Epithelial cell of prostate (primary cell): ENCODE measurements at places on chromosomes 7 and 10.

- no peak for DNase-seq
Measured at GRCh38 chr10:98396096-98397063, 18.6 kb downstream of the PYROXD2 start.

GRCh38 chr10:62335326-62335725, 38.8 kb upstream of the ZNF365 start:
- no peak for DNase-seq

- DNase-seq, result no peak
Measured at GRCh38 chr7:77657427-77658224, 38.6 kb upstream of the RSBN1L start.

DNA sequence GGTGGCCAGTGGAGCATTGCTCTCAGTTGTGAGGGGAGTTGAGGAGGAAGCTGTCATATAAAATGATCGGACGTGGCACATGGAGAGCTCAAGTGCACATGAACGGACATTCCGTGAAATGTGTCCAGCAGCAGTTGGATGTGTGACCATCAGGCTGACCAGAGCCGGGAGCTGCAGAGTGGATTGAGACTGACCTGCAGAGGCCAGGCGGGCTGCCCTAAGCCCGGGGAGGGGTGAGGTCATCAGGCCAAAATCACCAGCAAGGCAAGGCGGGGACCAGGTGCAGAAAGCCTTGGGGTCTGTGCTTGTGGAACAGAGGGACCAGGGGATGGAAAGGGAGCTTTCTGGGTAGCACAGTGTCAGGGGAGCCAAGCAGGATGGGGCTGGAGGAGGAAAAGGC, 279.5 kb downstream of the CELF2 start:
- DNase-seq, result no peak

DNA sequence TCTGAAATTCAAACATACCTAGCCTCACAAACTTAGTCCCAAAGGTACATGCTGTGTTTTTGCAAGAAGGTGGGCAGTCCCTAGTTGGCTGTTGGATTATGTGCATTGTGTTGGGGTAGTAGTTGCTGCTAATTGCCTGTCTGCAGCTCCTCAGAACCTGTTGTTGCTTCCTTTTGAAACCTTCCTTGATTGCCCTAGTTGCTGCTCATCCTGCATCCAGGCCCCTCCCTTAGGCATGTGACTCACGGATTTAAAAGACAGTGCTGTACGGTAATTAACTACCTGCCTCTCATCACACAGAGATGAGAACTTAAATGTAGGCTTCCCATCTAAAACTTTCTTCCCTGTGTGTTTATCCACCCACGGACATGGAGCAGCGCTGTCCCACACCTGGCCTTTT, 67.7 kb downstream of the BMPR1A start:
- no peak for DNase-seq

GRCh38 chr10:121500701-121501332, 97.4 kb downstream of the FGFR2 start:
- no peak for DNase-seq

GRCh38 chr10:32922170-32922569, 35.9 kb downstream of the ITGB1 start:
- DNase-seq, result no peak

- DNase-seq, result no peak
Measured at GRCh38 chr10:11608159-11609013, 3.1 kb downstream of the USP6NL start.

- no peak for DNase-seq
Measured at GRCh38 chr10:132478341-132479023, 59.1 kb upstream of the INPP5A start.

DNA sequence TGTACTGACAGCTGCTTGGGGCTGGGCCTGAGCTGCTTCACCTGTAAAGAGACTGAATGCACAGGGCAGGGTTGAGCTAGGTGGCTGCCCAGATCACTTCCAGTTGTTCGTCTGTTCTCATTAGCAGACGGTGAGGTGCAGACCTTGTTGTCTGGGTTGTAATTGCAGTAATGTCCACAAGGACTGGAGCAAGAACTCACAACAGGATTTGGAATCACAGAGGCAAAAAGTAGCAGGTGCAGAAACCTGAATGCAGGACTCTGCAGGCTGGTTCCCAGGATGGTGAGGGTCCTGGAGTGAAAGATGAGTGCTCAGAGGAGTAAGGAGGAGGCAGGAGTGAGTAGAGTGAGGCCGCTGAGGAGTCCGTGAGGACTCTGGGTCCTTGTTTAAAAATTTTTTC, 9.2 kb downstream of the ZSCAN25 start:
- DNase-seq, result no peak

GRCh38 chr10:120432209-120432608, 24.8 kb upstream of the PLPP4 start:
- DNase-seq, result no peak

- DNase-seq, result no peak
Measured at GRCh38 chr10:119248681-119249080, 41.3 kb downstream of the GRK5 start.

GRCh38 chr10:72308320-72308987, 34.7 kb downstream of the DDIT4 start:
- DNase-seq, result no peak

DNA sequence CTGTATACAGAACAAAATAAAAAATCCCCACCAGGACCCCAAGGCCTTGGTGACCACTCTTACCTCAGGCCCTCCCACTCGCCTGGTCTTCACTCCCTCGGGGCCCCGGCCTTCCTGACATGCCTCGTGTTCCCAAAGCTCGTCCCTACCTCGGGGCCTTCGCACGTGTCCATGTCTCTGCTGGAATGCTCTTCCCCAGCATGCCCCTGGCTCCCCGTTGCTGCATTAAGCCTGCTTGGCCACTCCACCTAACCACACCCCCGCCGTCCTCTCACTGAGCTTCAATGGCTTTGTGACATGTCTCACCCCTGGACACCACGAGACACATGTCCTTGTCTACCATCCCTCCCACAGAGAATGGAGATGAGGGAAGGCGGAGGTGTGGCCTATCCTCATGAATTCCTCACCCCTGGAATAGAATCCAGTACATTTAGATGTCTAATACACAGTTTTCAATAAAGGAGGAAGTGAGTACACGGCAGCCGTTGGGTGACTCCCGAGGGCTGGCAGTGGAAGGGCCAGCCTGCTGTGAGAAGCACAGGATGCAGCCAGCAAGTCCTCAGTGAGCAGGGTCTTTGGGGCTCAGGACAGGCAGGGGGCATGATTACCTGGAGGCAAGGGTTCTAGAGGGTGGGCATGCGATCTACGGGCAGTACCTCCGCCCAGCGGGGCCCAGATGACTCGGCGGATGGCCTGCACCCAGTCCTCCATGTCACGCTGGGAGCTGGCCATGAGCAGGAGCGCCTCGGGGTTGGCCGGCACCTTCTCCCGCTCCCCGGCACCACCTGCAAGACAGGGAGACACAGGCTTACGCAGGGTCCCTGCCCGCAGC, 125.7 kb downstream of the ARHGAP22 start:
- no peak for DNase-seq
